Vagina (tissue), 2 donors: ENCODE measurements at places on chromosomes 16 and 17. TPM values are rescaled to one million over a fixed set of nuclear protein-coding genes. Genes with fewer than 3 reads are reported as not detected.

Gene CDK3
- 3.2 TPM for total RNA-seq

GRCh38 chr16:4682616-4683254, 10.6 kb upstream of the NUDT16L1 start:
- no peaks in the 10 kb centered on the region for H3K27me3 ChIP-seq
- H3K4me3 ChIP-seq = no peak overlapping the region

Gene BMERB1
- 46.9 TPM for total RNA-seq

Gene DUSP3
- 43.5 TPM for total RNA-seq

DNA sequence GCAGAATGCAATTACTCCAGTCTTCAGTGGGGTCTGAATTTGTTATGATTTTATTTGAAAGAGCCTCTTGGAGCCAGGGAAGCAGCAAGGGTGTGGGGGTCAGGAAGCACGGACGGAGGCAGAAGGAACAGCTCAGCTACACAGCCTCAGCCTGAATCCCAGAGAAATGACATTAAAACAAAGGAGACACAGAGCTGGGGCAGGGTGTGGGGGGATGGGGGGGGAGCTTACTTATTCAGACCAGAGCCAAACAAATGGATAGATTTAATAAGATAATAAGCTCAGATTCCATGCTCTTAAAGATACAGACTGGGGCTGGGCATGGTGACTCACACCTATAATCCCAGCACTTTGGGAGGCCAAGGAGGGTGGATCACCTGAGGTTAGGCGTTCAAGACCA, 195.3 kb downstream of the ZNF423 start:
- DNase-seq = no peak
- H3K4me1 ChIP-seq = peaks cover 35% of the 10 kb centered on the region
- H3K27me3 ChIP-seq = no peaks in the 10 kb centered on the region
- no peak overlapping the region for H3K27ac ChIP-seq

- H3K27ac ChIP-seq = no peak overlapping the region
- no peak overlapping the region for H3K4me3 ChIP-seq
- H3K4me1 ChIP-seq = no peaks in the 10 kb centered on the region
- DNase-seq = no peak
- no peaks in the 10 kb centered on the region for H3K27me3 ChIP-seq
Measured at GRCh38 chr17:57282296-57282695, 26.0 kb downstream of the MSI2 start.

DNA sequence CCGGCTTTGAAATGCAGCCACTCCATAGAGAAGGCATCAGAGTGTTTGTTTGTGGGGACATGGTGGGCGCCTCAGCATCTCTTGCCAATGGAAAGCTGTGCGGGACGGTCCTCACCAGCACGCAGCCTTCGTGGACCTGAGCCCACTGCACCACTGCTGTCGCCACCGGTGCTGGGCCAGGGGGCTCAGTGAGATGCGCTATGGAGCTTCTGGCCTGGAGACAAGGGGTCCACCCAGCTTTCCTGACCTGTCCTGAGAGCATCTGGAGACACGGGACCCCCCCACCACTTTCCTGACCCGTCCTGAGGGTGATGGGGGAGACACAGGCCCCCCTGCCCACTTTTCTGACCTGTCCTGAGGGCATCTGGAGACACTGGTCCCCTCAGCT, 79.4 kb downstream of the LMF1 start:
- DNase-seq = no peak
- H3K27me3 ChIP-seq = no peaks in the 10 kb centered on the region
- H3K36me3 ChIP-seq = peaks cover 19% of the 10 kb centered on the region
- H3K4me1 ChIP-seq = peaks cover 11% of the 10 kb centered on the region

GRCh38 chr17:30292286-30292858, 628 bp upstream of the BLMH start:
- H3K27ac ChIP-seq = peak overlapping the region; percentile 89
- H3K36me3 ChIP-seq = peaks cover 9% of the 10 kb centered on the region
- peaks cover 23% of the 10 kb centered on the region for H3K4me1 ChIP-seq
- peak overlapping the region; percentile 85 for H3K4me3 ChIP-seq
- no peaks in the 10 kb centered on the region for H3K27me3 ChIP-seq
